HepG2 (cell line): ENCODE measurements at places on chromosomes 16 and 17. TPM values are rescaled to one million over a fixed set of nuclear protein-coding genes. Genes with fewer than 3 reads are reported as not detected.

CTF1 gene
- 0.11 and 0.13 TPM in 2 replicates for total RNA-seq

MYH8 gene
- not detected in 2 replicates for total RNA-seq

MTHFSD gene
- total RNA-seq, result 8.9 and 16.3 TPM in 2 replicates

KRT24 gene
- not detected in 2 replicates for total RNA-seq

CCL7 gene
- not detected in 2 replicates for total RNA-seq

KRT15 gene
- total RNA-seq, result 0.46 and 0.94 TPM in 2 replicates

TEDC2 gene
- total RNA-seq, result 19.7 and 24.4 TPM in 2 replicates

PDILT gene
- not detected in 2 replicates for total RNA-seq

MYH11 gene
- total RNA-seq, result not detected in 2 replicates

HSPB9 gene
- total RNA-seq, result 0.13 and 0.24 TPM in 2 replicates

KRTAP16-1 gene
- total RNA-seq, result not detected in 2 replicates

TAT gene
- total RNA-seq, result 1.6 and 2.2 TPM in 2 replicates

PLCG2 gene
- total RNA-seq, result 0.13 TPM in 1 of 2 replicates, not detected in the other

TM4SF5 gene
- 15.6 and 30.1 TPM in 2 replicates for total RNA-seq

CD300LB gene
- total RNA-seq, result not detected in 2 replicates

IRF8 gene
- not detected in 2 replicates for total RNA-seq

KRTAP9-2 gene
- total RNA-seq, result not detected in 2 replicates

FSCN2 gene
- not detected in 2 replicates for total RNA-seq

HOXB5 gene
- not detected in 2 replicates for total RNA-seq

KRTAP9-8 gene
- total RNA-seq, result not detected in 2 replicates

TBC1D3B gene
- total RNA-seq, result 1.8 TPM in 1 of 2 replicates, not detected in the other

CCDC200 gene
- not detected in 2 replicates for total RNA-seq

PERCC1 gene
- 0.15 TPM in 1 of 2 replicates, not detected in the other for total RNA-seq

WNT9B gene
- total RNA-seq, result not detected in 2 replicates

CORO7 gene
- total RNA-seq, result 5.9 and 9.9 TPM in 2 replicates

MYH2 gene
- not detected in 2 replicates for total RNA-seq

STAC2 gene
- total RNA-seq, result not detected in 2 replicates
